ENCODE measurements at places on chromosomes 4 and X.

DNA sequence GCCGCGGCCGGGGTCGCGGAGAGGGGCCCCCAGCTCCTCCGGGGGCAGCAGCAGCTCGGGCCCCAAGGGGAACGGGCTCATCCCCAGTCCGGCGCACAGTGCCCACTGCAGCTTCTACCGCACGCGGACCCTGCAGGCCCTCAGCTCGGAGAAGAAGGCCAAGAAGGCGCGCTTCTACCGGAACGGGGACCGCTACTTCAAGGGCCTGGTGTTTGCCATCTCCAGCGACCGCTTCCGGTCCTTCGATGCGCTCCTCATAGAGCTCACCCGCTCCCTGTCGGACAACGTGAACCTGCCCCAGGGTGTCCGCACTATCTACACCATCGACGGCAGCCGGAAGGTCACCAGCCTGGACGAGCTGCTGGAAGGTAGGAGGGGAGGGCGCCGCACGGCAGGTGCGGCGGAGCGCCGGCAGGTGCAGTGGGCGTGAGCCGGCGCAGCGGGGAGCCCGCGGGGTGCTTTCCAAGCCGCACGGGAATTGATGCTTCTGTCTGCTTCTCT, 886 bp downstream of the DCLK2 start:
- peak; percentile 38 for DNase-seq

GRCh38 chr4:77117721-77118120, 39.3 kb upstream of the CCNG2 start:
- DNase-seq = no peak

DNA sequence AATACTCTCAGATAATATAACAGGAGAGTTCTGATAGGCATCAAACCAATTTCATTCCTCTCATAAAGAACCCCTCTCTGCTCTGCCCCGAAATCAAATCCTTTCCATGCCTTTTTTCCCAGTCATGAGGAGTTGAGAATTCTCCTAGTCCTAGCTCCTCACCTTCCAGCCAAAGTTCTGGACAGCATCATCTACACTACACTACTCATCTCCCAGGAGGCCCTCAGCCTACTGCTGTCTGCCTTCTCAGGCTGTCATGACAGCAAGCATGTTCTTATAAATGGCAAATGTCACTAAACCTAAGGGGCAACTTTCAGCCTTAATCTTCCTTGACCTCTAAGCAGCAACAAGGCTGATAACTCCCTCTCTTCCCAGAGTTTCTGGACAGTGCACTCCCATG, 26.6 kb downstream of the MAPK10 start:
- DNase-seq = no peak

DNA sequence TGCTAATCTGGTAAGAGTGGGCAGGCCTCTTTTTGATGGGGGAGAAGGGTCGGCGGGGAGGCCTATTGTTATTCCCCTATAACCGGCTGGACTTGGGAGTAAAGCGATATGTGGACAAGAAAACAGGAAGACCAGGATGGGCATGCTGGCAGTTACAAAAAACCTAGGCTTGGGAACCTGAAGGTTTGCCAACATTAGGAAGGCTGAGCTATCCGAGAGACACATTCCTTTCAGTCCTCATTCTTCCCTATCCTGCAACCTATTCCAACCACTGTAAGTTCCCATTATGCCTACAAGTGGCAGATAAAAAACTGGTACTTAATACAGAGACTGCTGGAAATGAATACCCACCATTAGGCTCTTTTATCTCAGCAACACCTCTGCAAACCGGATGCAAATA, 32.4 kb upstream of the CT47C1 start:
- DNase-seq = no peak

GRCh38 chr4:56650262-56651055, 30.6 kb downstream of the HOPX start:
- no peak for DNase-seq

GRCh38 chr4:869776-870175, 43.8 kb upstream of the CPLX1 start:
- no peak for DNase-seq

DNA sequence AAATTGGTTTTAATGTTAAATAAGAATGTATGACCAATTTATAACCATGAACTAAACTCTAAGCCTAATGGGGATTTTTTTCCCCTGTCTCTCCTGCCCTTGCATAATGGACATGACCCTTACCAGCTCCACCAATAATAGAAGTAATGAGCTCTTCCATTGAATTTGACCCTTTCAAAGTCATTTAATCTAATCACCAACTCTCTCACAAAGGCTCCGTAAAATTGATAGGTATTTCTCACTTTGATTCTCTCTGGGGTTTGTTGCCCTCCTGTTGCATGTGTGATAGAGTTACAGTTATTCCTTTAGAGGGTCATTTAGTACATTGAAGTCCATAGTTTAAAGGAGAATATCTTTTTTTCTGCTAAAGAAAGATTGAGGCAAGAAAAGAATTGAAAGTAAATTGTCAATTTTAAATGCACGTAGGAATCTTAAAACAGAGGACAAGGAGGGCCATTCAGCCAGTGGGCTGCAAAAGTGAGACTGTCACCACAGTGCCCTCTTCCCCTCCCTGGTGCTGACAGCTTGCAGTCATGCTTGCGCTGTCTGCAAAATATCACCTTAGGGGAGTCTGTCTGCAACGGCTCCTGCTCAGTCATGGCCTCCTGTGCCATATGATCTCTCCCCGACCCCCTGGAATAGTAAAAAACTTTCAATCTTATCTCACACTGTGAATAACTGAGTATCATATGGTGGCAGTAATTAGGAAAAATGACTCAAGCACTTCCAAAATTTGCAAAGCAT, 307.5 kb upstream of the GNPDA2 start:
- DNase-seq = no peak

DNA sequence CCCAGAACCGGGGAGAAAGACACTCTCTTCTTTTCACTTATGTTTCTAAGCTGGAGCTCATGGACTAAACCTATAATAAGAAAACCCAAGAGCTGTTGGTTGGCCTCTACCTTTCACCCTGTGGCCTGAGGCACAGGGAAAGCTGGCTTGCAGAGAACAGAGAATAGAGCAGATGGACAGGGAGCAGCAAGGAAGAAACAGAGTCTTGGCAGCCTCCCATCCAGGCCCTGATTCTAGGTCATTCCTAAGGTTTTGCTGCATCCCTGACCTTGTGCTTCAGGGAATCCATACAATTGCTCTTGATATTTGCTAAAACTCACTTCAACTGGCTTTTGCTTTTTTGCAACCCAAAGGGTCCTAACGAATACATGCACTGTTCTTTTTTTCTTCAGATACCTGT, 87.8 kb downstream of the SMIM20 start:
- no peak for DNase-seq

DNA sequence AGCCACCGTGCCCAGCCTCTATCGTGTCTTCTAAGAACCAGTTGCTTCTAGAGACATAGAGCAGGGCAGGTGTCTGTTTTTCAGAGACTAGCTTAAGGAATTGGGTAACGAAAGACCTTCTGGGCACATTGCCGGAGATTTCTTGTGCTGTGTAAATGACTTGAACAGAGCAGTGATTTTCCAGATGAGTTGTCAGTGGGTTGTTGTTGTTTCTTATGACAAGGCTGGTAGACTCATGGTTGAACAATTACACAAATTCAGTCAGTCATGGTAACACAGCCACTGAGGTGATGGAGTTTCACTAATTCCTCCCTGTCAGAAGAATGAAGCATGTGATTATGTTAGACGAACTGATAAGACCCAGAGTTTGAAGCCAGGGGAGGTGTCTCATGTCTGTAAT, 20.5 kb upstream of the DDX3X start:
- DNase-seq = no peak

GRCh38 chrX:38649674-38650647, 88.6 kb downstream of the TSPAN7 start:
- no peak for DNase-seq

DNA sequence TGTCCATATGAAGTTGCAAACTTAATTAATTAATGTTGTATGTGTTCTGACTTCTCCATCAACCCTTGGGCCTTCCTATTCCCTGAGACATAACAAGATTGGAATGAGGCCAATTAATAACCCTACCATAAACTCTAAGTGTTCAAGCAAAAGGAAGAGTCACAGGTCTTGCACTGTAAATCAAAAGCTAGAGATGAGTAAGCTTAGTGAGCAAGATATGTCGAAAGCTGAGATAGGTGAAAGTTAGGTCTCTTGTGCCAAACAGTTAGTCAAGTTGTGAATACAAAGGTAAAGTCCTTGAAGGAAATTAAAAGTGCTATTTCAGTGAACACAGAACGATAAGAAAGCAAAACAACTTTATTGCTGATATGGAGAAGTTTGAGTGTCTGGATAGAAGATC, 58.2 kb upstream of the GPRIN3 start:
- no peak for DNase-seq

DNA sequence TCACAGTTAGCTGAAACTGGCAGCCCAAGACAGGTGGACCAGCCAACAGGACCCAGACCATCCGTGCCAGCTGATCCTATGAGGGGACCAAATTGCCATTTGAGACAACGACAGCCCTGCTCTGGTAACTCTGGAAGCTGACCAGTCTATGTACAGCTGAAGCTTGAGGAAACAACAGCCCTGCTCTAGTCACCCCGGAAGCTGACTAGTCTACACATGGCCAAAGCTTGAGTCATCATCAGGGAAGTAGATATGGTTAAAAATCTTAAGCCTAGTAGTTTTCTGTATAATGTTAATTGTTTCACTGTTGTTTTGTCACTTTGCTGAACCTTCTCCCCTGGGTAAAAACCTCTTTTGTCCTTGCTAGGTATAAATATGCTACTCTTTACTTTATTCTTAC, 905.4 kb upstream of the NDST4 start:
- no peak for DNase-seq

GRCh38 chr4:18198653-18199052, 177.1 kb upstream of the LCORL start:
- no peak for DNase-seq

GRCh38 chrX:135981668-135982067, 3.6 kb upstream of the SLC9A6 start:
- DNase-seq = no peak

DNA sequence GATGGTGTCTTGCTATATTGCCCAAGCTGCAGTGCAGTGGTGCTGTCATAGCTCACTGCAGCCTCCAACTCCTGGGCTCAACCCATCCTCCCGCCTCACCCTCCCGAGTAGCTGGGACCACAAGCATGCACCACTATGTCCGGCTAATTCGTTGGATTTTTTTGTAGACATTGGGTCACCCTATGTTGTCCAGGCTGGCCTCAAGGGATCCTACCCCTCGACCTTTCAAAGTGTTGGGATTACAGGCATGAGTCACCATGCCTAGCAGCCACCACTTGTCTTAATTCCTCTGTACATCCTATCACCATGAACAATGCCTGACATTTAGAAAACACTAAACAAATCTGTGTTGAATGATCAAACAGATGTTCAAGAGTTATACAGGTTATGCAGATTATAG, 76.7 kb downstream of the NLGN4X start:
- DNase-seq = no peak

GRCh38 chr4:110527156-110527555, 51.2 kb downstream of the ENPEP start:
- peak; percentile 31 for DNase-seq

DNA sequence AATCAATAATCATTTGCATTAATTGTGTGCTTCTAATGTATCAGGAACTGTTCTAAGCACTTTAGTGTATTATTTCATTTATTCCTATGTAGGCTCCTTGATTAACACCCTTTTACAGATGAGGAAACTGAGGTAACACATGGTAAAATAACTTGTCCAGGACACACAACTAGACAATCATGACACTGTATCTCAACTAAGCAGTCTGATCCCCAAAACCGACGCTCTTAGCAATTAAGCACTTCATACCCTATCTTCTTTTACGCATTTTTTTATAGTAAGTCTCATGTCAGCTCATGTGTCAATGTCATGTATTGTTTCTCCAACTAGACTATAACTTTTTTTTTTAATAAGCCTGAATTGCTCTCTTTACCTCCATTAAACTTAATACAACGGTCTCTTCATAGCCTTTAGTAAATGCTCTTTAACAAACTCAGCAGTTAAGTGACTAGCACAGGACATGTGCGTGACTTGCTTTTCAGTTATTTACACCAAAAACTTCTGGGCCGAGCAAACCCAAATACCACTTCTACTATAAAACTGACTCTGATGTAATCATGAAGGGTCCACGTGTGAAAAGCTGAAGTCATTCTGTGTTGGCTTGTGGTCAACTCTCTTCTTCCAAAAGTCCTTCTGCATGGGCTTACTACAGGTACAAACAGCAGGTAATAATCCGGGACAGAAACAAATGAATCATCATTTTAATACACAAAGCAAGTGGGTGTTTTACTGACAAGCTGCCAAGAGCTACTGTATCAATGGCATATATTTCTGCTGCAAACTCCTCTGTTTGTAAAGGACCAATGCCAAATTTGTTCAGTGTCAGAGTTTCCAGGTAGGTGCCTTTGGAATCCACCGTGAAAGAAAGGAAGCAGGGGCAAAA, 7.9 kb upstream of the AMBN start:
- DNase-seq = no peak

DNA sequence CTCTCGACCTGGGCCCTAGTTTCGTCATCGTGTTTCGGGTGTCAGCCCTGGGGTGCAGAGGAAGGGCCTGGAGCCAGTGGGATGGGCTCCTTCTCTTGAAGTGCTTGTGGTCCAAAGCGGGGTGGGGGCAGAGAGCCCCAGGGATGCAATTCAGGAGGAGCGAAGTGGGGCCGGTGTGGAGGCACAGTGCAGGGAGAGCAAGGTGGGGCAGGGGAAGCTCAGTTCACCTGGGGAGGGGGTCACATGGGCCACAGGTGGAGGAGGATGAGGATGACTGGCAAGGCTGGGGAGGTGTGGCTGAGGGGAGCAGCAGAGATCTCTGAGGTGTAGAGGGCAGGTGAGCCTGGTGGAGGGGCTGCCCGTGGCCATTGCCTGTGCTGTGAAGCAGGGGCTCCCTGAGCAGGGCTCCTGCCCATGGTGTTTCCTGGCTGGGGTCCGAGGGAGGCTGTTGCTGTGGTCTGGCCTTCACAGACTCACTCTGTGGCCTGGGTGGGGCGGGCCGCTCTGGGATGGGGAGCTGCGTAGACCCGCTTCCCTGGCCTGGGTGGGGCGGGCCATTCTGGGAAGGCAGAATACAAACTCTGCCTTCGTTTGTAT, 6.9 kb downstream of the SORCS2 start:
- DNase-seq = no peak

- DNase-seq = no peak
These were observed 12.0 kb downstream of the PDLIM5 start for GRCh38 chr4:94463771-94464170.

DNA sequence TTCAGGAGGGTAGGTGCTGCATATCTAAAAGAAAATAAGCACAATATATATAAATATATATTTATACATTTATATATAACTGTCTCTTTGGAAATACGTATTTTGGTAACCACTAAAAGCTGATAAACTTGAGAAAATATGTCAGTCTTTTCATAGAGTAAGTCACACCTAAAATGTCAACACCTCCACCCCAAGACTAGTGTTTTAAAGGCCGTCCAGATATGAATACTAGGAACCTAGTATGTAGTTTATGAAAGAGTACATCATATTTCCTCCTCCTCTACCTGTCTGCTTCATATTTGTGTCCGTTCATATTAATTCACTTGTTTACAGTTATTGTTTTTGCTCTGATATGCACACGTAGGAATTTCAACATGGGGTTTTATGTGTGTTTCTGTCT, 45.2 kb downstream of the MTMR8 start:
- no peak for DNase-seq

DNA sequence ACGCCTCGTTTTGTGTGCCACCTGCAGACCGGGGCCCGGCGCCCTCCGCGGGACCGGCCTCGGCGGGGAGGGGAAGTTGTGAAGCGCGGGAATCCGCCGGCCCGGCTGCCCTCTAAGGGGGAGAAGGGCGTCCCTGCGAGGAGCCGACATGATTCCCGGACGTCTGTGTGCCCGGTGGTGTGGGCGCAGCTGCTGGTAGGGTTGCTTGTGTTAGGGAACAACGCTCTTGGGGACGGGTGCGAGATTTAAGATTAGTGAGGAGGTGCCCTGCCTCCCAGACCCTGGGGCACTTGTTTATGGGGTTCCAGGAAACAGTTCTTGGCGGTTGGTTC, 627 bp downstream of the CDKN2AIP start:
- DNase-seq = no peak

Data from activated naive CD4-positive, alpha-beta T cell treated with anti-CD3 and anti-CD28 coated beads, Interleukin-2, amount 10 ng/mL, durations not matched to agents 7 days and 5 days (primary cell).